ENCODE measurements at places on chromosomes 7 and 10.
A peak's percentile ranks its signal among the peaks of the same experiment; 100 is the strongest.

DNA sequence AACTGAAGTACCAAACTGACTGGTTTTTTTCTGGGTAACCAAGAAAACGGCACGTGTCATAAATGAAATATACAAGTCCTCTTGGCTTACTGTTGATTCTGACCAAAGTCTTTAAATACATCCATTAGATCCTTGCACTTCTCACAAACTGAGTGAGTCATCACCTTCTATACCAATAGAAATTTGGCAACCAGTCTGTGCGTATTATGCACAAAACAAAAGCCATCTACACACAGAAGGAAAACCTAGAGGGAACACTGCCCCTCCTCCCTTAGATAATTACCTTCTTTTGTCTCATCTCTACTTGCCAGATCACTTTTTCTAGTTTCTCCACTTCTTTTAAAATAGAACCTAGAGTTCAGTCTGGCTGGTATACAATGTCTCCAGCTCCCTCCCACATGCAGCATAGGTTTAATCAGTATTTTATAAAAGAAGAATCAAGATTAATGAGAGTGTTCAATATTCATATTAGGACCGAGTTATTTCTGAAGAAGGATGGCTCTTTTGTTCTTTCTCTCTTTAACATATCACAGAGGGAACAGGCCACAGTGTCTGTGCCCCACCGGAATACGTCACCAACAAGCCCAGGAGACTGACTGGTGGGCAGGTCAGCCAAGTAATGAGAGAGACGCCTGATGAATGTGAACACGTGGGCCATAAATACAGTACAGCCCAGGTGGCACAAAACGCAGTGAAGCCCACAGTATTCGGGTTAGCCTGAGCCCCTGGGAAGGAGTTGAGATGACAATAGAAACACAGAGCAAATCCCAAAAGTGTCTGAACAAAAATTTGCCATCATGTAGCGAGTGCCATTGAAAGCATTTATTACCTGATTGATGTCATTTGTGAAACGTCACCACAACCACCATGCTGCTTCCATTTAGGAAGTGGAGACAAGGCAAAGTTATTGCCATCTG lies 91.3 kb downstream of the KIAA1549 start:
- DNase-seq = no peak

DNA sequence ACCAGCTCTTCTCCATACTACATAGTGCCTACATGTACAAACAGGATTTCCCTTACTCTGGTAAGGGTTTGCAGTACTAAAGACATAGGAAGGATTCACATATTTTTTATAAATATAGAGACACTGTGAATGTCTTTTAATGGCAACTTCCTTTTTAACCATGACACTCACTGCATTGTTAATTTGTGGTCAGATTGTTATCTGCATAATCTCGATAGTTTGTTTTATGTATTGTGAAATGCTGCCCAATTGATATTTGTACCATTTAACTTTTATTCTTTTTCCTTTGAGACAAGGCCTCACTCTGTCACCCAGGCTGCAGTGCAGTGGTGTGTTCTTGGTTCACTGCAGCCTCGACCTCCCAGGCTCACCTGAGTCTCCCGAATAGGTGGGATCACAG lies 39.7 kb downstream of the SP8 start:
- no peak for DNase-seq

DNA sequence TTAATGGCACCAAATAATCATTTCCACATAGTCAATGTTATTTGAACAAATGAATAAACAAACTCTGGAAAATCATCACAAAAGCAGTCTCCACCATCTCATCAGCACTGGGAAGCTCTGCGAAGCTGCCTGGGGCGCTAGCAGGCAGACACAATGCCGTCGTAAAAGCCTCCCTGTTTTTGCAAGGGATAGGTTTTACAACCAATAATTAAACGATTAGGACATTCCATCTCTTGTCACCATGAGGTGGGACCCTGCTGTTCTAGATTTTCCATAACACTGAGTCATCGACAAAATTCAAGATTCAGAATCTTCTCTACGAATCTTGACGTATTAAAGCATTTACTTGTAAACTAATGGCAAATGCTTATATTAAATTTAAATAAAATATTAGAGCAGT lies 172.8 kb upstream of the AKR1E2 start:
- DNase-seq = no peak

GRCh38 chr10:8487346-8487745 lies 432.9 kb downstream of the GATA3 start:
- no peak for DNase-seq

DNA sequence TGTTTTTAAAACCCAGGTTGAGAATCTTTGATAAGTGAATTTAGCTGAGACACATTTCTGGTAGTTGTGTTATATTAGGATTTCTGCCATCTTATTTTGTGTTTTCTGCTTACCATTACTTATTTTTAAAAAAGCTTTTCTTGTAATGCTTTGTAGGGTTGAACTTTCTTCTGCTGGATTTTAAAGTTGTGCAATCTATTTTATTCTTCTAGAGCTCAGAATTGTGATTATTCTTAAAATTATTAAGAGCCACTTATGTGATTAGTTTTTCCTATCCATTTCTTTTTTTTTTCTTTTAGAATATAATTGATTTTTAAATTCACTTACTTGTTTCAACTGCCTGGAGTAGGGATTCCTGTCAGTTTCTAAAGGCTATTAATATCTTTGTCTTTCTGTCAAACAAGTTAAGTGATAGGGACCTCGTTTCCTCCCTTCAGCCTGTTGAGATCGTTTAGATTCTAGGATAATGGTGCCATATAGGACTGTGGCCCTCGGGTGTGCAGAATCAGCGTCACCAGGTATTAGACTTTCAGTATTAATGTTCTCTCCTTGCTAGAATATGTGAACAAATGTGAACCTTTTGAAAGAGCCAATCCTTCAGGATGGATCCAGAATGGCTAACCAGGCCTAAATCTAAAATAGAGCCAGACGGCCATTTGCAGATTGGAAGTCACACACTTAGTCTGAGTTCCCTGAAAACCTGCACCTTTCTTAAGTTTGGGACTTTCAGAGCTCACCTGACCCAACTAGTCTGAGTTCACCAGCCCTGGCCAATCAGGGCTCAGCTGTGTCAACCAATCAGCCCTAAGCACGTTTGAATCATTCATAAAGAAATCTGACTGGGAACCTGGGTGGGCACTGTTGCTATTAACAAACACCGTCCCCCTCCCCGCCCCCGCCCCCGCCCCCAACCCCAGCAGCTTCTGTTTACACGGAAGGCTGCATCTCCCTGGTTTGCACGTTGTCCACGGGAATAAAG lies 26.2 kb downstream of the CUX1 start:
- DNase-seq = no peak

DNA sequence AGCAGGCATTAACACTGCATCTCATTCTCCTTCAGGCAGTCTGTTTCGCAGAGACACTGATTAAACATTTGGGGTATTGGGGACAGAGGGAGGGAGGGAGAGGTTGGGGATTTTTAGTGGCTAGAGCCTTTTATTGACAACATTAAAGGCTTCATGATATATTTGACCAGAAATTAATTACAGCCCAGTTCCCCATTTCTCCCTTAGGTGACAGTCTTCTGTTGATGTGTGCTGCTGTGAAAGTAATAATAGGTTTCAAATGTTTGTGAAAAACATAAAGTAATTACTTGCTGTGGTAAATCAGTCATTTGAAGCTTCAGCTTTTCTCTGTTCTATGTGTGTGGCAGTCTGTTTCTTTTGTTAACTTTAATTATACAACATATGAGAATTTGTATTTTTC lies 105.3 kb upstream of the LRGUK start:
- no peak for DNase-seq

- DNase-seq = no peak
Measured at GRCh38 chr10:60846173-60846572, 67.9 kb downstream of the CDK1 start.

GRCh38 chr10:130456616-130457015 lies 320.4 kb downstream of the GLRX3 start:
- DNase-seq = no peak

DNA sequence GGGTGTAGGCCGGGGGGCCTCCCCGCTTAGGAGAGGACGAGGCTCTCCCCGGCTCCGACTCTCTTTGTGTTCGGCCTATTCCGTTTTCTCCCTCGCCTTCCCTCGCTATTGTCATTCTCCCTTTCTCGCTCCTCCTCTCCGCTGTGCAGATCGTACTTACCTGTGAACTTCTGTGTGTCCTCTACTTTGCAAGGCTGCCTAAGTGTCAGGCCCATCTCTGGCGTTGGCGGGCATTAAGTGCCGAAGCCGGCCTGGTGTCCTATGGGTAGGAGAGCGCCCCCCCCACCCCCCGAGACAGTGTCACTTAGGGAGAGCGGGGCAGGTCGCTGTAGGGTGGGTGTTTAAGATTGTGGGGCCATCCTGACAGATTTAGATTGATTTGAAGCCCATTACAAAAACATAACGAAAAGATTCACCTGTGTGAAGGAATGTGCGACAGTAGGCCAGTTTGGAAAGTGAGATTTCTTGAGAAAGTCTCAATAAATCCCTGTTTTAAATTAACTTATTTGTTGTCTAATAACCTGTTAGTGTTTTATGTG lies 579 bp downstream of the RBM33 start:
- peak; percentile 38 for DNase-seq

- DNase-seq = peak; percentile 61
Measured at GRCh38 chr10:97319671-97320479, 804 bp downstream of the FRAT1 start.

DNA sequence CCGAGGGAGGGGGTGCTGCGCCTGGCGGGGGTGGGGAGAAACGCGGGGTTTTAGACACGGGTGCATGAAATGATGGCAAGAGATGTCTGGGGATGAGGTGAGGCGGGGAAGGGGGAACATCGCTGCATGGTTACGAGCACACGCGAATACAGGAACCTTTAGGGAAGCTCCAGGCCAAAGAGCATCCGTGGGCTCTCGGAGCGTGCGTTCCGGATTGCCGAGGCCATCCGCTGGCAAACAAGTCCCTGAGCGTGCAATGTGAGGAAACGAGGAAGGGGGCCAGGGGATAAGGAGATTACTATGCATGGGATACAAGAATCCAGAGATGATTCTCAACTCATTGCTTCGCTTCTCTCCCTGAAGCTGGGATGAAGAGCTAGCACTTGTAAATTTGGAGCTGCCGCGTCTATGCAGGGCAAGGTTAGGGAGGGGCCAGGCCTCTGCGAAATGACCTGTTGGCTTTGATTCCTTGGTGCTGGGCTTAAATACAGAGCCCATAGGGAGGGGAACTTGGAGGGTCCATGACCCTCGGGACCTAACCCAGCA lies 520 bp upstream of the WNT2 start:
- DNase-seq = no peak

DNA sequence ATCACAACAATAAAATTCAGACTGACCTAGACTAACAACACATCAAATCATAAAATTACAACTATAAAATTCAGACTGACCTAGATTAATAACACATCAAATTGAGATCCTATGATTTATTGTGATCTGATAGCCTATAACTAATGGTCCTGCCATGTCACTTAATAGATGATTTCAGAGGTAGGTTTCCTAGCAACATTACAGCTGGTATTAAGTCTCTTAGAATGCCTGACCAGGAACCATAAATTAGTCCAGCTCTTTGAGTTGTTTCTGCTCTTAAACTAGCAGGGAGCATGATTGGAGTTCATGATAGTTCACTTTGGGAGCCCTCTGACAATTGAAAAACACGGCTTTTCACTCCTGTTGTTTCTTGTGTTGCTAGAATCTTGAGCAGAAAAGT lies 318.9 kb downstream of the BMPER start:
- DNase-seq = no peak

GRCh38 chr7:157035979-157036378 lies 25.5 kb upstream of the MNX1 start:
- DNase-seq = no peak

- no peak for DNase-seq
Measured at GRCh38 chr7:99694912-99695304, 15.1 kb upstream of the CYP3A5 start.

- DNase-seq = peak; percentile 68
Measured at GRCh38 chr7:1666317-1666822, 3.7 kb upstream of the ELFN1 start.

DNA sequence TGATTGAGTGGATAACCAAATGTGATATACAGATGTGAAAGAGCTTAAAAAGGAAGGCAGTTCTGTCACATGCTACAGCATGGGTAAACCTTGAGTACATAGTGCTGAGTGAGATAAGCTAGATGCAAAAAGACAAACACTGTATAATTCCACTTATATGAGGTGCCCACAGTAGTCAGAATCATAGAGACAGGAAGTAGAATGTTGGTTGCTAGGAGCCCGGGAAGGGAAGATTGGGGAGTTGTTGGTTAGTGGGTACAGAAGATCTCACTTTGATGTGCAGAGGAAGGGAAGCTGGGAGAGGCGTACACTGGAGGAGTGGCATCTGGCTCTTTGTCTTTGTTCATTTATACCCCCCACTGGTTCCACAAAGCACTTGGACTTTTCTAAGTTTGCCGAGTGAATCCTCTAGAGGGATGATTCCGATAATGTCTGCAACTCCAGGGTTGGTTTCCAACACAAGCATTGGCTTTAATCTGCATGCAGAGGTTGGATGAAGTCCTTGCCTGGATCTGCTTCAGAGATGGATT lies 39.5 kb downstream of the TSPAN14 start:
- peak; percentile 60 for DNase-seq

- DNase-seq = no peak
Measured at GRCh38 chr7:17293481-17293880, 5.0 kb upstream of the AHR start.

GRCh38 chr10:79020015-79020491 lies 48.7 kb upstream of the ZMIZ1 start:
- peak; percentile 75 for DNase-seq

- DNase-seq = no peak
Measured at GRCh38 chr10:6579183-6579903, 733 bp downstream of the PRKCQ start.

- DNase-seq = no peak
Measured at GRCh38 chr10:13788711-13789447, 202.1 kb downstream of the PRPF18 start.

- DNase-seq = no peak
Measured at GRCh38 chr10:78894089-78894840, 174.5 kb upstream of the ZMIZ1 start.

DNA sequence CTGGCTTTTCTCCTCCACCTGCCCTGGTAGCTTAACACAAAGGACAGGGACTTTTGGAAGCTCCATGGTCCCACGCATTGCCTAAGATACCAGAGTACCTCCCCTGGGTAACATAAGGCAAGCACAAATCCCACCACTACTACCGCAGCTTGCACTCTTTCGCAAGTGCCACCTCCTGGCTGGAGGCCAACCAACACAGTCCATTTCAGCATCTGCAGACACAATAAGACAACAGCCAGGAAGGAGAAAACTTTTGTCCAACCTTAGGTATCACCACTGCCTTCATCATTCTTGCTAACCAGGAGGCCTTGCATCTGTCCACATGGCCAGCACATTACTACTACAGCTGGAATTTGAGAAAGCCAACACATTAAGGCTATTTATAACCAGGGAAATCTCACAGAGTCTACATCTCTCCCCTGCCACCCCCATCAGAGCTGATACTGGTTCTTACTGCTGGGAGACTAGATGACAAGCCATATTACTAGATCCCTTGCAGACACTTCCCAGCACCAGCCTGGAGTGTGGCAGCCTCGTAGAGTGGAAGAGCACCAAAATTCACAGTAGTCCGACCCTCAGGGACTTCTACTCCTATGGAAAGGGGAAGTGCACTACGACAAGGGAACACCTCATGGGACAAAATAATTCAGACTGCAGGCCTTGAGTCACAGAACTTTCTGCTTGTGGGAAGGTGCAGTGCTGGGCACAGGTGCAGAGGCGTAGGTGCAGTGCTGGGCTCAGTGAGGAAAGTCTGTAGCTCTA lies 39.8 kb upstream of the CDK13 start:
- peak; percentile 6 for DNase-seq

GRCh38 chr7:17481118-17481517 lies 182.7 kb downstream of the AHR start:
- DNase-seq = no peak

Data from suppressor macrophage treated with lipopolysaccharide for 1 hour (primary cell).